Activated T-cell treated with anti-CD3 and anti-CD28 coated beads, Interleukin-2, amount 50 U/mL, for 48 hours (primary cell): ENCODE measurements at places on chromosomes 11 and 22.

DNA sequence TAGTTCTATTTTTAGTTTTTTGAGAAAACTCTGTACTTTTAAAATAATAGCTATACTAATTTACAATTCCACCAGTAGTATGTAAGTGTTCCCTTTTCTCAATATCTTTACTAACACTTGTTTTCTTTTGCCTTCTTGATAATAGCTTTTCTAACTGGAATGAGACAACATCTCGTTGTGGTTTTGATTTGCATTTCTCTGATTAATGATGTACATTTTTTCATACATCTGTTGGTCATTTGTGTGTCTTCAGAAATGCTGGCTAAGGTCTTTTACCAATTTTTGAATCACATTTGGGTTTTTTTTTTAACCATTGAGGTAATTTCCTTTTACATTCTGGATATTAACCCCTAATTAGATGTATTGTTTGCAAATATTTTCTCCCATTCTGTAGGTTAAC, 258.9 kb downstream of the DYNC2H1 start:
- DNase-seq, result no peak

DNA sequence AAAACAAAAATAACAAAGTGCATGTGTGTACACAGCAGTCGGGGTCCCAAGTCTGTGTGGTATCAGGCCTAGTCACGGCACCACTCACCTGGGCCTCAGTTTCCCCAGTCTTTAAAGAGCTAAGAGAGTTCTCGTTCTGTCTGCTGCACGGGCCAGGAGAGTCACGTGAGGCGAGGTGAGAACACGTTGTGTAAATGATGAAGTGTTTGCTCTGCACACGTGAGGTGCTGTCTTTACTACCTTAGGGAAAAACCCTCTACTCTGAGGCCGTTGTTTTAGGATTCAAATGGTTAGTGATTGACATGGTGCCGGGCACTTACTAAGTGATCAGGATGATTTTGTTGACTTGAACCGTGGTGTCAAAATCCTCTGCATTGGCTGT, 86.5 kb upstream of the PPARA start:
- DNase-seq, result no peak

GRCh38 chr11:67640021-67640757, 626 bp upstream of the TBX10 start:
- peak; percentile 74 for DNase-seq

- no peak for DNase-seq
Observed at GRCh38 chr11:81253244-81253643, 1480.4 kb downstream of the FAM181B start.

DNA sequence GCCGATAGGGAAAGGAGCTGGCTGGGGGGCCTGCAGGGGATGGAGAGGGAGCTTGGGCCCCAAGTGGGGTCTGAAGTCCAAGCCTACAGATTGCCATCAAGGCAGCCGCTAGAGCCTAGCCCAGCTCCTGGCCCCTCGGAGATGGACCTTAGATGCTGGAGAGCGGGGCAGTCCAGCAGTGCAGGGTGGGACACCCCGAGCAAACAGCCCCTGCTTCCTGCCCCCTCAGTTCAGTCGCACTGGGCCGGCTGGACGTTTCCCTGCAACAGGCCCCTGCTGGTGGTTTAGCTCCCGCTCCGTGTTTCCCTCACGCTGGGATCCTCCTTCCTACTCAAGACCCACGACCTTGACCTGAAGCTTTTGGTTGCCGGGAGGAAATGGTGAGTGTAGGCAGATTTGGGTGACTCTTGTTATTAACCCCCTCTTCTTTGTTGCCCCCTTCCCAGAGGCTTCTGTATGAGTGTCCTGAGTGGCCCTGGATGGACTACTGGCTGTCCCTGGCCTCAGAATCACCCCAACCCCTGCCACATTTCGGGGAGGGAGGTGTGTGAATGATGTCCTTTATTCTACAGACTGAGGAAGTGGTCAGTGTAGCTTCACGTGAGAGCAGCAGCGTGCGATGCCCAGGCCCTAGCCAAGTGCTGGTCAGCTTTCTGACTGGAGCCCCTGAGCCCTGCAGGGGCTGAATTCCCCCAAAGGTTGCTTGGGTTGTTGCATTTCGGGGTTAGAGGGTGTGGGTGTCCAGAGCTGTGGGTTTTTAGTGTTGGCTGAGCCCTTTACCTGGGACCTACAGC, 2.7 kb downstream of the ST3GAL4 start:
- DNase-seq, result no peak

GRCh38 chr11:78689101-78689500, 114.4 kb upstream of the NARS2 start:
- no peak for DNase-seq
